ENCODE measurements at places on chromosomes 3 and 15.

DNA sequence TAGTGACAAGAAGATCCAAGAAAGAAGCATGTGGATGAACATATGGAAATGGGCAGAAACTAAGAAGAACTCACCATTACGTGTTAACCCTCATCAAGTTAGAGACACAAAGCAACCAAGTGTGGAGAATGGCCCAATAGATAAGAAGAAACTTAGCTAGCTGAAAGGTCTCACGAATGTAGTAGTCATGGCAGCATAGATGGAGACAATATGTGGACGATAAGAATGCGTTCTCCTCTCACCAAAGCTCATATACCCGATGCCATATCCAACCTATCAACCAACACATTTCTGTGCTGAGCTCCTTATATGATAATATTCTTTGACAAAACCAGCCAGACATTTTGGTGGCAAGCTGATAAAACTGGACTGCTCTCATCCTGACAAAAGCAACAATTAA is 15.1 kb upstream of the CLDN1 start:
- no peak for DNase-seq

GRCh38 chr3:40230382-40230781 is 79.1 kb upstream of the EIF1B start:
- DNase-seq = no peak

- no peak for DNase-seq
Observed at GRCh38 chr3:123337948-123338619, 110.8 kb downstream of the ADCY5 start.

GRCh38 chr3:83567935-83568334 is 1390.9 kb upstream of the CADM2 start:
- DNase-seq = no peak

DNA sequence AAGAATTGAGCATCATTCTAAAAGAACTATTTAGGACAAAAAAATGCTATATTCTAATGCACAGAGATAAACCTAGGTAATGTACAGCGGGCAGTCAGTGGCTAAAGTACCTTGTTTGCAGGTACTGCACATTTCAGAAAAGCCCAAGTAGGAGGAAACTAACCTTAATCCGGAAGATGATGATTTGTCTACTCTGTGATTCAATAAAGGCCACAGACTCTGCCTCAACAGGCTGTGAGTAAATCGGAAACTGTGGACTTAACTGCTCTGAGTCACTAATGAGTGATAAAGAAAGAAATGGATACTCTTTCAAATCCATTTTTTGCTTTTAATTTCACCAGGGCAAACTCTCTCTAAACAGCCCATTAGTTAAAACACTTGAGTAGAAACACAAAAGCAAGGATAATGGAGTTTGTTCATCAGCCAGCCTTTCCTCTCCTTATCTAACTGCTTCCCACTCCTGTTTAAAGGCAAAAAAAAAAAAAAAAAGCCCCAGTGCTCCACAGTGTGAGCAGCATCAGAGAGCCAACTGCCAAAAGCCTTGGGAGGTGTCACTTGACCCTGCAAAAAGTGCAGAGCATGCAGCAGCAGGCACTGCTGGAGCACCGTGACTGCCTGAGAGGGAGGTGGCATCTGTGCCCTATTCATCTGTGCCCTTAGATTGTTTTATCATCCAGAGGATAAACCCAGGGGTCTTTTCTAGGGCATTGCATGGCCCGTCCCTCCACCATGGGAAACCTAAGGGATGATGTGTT is 187.7 kb downstream of the SATB1 start:
- no peak for DNase-seq

GRCh38 chr15:62904041-62904910 is 138.3 kb upstream of the TPM1 start:
- DNase-seq = no peak

DNA sequence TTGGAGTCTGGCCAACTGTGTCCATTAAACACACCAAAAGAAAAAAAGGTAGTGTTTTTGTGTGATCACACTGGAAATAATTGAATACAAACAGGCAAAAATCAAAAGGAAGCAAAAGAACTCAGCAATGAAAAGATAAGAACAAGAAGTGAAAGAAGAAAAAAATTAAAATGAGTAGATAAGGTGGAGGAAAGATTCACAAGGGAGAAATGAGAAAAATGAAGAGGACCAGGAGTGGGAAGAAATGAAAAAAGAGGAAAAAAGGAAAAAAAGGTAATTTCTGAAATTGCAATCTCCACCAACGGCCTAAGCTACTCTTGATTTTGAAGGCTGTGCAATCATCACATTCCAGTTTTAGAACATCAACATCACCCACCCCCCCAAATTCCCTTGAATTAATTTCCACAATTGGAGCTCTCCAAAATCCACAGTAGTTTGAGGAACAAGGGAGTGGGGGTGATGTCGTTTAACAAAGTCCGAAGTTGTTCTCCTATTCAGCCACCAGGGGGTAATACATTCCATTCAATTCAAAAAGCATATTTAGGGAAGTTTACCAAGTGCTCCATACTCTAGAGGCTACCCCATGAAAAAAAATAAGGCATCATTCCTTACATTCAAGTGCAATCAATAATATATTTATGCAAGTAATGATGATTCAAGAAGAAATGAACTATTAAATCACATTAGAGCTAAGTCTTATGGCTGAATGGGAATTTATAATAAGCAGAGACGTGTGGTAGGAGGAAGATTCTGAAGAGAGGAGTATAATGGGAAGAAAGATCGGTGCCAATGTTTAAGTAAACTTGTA is 37.4 kb downstream of the ZNF860 start:
- DNase-seq = no peak

- no peak for DNase-seq
Observed at GRCh38 chr15:84795186-84795585, 22.0 kb upstream of the ALPK3 start.

DNA sequence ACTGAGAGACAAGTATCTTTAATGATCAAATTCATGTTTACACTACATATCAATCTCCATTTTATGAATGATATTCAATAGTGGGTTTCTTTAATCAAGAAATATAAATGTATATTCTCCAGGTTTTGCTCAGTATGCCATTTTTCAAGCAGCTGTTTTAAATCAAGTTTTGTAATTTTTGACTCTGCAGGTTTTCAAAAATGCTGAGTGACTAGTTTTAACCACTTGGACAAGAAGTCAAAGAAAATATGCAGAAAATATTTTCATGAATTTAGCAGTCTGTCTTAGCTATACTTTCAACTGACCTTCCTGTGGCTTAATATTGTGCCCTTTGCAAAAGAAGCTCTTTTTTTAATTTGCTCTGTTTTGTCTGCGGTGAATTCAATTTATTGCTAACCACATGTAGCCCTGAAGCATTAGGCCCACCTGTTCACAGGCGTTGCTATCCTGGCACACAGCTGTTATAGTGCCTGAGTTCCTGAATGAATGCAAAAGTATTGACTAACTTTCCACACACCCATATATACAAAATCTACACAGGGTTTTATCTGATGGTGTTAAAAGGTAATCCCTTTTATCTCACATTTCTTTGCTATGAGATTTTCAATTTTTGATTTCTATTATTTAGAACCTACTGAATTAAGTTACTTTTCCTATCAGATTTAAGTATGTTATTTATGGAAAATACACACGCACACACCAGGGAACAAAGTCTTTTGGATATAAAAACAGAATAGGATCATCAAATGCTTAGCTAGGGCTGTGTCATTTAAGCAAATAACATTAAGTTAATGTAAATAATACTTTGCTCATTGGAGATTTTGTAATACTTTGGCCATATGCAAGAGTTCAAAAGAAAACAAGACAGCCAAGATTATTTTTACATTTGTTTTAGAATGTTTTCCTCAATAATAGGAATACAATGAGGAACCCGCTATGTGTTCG is 1166.1 kb upstream of the GBE1 start:
- no peak for DNase-seq

- no peak for DNase-seq
Observed at GRCh38 chr15:93362821-93363220, 273.8 kb upstream of the RGMA start.

DNA sequence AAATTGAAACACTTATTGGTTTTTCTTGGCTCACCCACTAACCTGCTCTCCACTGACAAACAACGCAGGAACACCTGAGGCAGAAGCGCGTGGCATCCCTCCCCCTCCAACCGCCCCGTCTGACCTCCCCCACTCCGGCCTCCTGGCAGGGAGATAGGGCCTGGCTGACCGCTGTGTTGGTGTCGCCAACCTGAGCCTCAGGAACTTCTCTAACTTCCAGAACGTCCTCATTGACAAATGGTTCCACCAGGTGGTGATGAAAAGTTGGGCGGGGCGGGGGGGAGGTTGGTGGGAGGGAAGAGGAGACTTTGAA is 22.8 kb downstream of the IL17RD start:
- DNase-seq = no peak

GRCh38 chr15:79115986-79116665 is 25.5 kb upstream of the RASGRF1 start:
- DNase-seq = no peak

DNA sequence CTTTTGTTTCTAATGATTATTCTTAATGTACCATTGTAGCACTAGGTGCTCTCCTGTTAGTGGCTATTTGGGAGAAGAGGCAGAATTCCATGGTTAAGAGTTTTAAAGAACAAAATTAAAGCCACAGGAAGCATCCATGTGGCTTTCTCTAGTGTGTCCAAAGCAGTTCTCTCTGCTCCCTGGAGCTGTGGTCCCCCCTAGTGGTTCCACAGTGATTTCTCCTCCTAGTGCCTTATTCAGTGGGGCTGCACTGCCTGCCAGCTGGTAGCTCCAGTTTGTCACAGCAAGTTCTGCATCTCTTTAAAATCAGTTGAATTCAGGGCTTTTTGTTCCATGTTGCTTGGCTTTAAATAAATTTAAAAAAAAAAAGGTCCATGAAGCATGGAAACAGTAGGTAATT is 39.6 kb upstream of the FAM98B start:
- no peak for DNase-seq

GRCh38 chr3:66270288-66270687 is 49.5 kb downstream of the SLC25A26 start:
- no peak for DNase-seq

GRCh38 chr3:184748219-184749135 is 36.6 kb upstream of the MAGEF1 start:
- no peak for DNase-seq

DNA sequence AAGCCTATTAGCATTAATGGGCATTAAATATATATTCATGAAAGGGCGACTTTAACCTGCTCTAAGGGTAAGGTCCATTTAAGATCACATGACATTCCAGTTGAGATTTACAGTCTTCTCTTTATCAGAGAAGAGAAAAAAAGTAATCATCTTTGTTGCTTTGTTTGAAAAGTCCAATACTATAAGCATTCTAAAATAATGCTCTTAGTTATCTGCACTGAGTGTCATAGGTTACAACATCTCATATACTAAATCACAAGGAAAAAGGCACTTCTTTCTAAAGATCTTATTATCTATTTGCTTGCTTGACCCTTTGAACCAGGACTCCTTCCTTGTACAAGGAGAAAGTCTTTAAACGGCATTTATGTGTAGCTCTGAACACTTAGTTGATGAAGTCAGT is 1.4 kb downstream of the TMEM207 start:
- DNase-seq = no peak

DNA sequence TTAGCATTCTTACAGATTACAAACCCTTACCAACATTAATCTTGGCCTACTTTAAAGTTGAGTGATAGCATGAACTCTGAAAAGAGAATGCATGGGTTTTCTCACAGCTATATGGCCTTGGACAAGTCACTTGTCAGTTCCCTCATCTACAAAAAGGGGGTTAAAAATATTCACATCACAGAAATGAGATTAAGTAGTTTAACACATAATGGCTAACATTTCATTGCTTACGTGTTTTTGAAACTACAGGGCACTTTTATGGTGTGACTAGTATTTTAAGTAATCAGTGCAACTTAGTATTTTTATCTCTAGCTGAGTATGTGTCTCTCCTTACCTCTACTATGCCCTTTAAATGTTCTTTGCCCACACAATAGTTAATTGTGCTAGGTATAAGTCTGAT is 13.8 kb downstream of the TRIM59 start:
- no peak for DNase-seq

- DNase-seq = no peak
Observed at GRCh38 chr15:97686324-97686723, 274.2 kb upstream of the ARRDC4 start.

DNA sequence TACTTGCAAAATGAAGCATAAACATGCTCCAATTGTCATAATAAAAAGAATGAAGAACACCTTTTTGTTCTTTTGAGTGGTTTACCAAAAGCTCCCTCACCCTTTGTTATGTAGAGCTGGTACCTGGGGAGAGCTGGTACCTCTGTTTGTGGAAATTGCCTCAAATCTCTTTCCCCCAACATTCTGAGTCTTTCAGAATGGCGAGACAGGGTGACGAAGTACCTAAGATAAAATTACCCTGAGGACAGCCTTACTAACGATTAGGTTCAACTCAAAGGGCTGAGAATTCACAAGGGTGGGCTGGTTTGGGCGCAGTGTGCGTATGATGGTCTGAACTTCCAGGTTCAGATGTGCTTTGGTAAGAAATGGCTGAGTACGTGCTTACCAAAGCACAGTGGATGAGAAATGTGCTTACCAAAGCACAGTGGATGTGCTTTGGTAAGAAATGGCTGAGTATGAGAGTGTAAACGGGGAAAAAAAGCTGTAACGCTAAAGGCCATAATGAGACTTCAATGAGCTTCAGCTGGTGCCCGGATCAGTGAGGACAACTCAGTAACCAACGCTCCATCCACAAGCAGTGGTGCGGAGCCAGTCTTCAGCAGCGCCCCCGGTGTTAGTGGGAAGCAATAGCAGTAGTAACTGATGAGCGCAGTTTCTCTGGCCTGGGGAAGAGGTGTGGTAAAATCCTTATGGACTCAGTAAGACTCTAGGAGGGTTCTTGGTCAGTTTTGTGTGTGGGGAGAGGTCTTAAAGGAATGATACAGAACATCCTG is 72.3 kb upstream of the LRIG1 start:
- no peak for DNase-seq

DNA sequence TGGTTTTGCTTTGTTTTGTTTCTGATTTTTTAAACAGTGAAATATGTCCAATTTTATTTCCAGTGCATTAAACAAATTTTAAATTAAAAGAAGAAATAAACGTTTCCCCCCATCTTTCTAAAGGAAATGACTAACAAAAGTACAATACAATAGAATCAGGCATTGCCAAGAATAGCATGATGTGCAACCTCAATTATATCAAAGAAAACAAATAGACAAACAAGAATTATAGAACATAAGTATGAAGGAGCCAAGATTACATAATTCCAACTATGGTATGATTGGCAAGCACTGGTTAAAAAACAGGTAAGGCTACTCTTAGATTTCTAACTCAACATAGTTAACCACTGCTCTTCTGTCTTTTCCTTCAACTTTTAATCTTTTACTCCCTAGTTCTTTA is 26.4 kb downstream of the TIGIT start:
- DNase-seq = no peak

- DNase-seq = no peak
Observed at GRCh38 chr3:183782576-183783276, 42.7 kb downstream of the MAP6D1 start.

DNA sequence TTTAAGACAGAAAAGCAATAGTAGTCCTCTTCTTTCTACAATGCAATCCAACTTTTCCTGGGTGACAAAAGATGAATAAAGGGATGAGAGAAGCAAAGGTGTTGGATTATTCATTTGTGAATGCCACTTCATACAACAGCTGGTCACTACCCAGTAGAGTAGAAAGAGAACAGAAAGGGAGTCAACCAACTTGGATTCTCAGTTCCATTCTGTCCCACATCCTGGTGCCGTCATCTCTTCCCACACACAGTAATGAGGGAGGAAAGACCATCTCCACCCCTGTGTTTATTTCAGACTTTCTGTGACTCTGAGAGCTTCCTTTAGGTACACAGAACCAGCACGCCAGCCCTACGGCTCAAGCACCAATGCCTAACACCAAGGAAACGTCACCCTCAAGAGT is 71.0 kb downstream of the FOXP1 start:
- DNase-seq = no peak

GRCh38 chr3:28000608-28001007 is 240.8 kb upstream of the CMC1 start:
- no peak for DNase-seq

- no peak for DNase-seq
Observed at GRCh38 chr3:45895686-45896468, 9.5 kb downstream of the CCR9 start.

Measured in memory B cell (primary cell).